ENCODE measurements at places on chromosomes 4 and X.

GRCh38 chr4:102598086-102598761 lies 97.1 kb downstream of the NFKB1 start:
- no peak for DNase-seq

GRCh38 chr4:38788317-38788716 lies 5.5 kb upstream of the TLR10 start:
- no peak for DNase-seq

- DNase-seq = no peak
These were observed 68.6 kb downstream of the BMP15 start for GRCh38 chrX:50978920-50979682.

DNA sequence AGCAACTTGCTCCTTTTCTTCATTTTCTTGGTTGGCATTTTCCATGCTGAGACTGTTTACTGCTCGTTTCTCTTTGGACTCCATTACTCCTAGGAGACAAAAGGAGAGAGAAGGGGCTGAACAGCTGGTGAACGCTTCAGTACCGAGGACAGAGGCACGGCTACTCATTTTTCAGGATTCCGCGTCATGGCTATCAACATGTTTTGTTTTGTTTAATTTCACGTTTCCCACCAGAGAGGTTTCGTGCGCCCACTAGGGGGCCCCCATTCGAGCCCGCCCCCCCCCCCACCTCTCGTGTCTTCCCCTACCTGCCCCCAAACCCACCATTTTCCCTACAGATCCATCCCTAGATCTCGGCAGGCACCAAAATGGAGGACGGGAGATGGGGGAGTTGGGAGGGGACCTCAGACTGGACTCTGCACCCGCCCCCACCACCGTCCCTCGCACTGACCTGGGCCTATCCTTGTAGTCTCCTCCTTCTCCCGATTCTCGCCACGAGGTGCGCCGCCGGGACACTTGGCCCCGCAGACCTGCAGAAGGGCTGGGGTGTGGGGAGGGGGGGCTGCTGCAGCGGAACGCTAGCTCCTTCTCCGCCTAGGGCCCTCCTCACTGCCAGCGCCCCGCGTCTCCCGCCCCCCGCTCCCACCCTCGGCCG lies 653 bp downstream of the BEX1 start:
- DNase-seq = peak; percentile 78

DNA sequence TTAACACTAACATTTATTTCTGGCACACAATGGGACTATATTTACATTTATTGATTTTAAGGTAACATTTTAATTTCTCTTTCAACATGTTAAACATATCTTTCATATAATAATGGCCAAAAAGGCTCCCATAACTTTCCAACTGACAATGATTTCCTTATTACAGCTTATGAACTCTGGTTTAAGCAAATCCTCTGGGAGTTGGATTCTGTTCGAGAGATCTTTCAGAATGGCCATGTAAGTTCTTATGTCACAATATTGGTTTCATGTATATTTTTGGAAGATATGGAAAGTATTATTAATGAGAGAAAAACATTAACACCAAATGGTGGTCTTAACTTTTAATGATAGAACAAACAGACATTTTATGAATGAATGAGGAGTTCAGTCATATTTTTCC lies 4.1 kb downstream of the TDO2 start:
- no peak for DNase-seq

- DNase-seq = peak; percentile 62
These were observed 99.3 kb upstream of the ARMCX2 start for GRCh38 chrX:101759000-101759399.

DNA sequence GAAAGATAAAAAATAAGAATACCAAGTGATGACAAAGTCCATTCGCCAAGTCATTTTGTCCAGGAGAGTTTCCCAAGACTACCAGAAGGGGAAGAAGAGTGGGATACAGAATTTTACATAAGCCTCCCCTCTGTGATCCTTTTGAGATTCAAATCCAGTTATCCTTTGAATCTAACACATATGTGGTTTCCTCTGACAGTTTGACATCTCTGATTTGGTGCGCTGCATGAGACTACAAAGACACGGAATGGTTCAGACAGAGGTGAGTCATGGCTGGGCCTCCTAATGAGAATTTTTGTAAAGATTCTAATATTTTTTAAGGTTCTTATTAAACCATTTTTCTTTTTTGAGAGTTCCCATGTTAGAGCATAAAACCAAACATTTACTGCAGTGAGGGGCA lies 38.3 kb downstream of the SLC10A6 start:
- no peak for DNase-seq

- DNase-seq = no peak
These were observed 388.6 kb downstream of the PDHA2 start for GRCh38 chr4:96228463-96228862.

- no peak for DNase-seq
These were observed 198.0 kb upstream of the MAMLD1 start for GRCh38 chrX:150164971-150165600.

DNA sequence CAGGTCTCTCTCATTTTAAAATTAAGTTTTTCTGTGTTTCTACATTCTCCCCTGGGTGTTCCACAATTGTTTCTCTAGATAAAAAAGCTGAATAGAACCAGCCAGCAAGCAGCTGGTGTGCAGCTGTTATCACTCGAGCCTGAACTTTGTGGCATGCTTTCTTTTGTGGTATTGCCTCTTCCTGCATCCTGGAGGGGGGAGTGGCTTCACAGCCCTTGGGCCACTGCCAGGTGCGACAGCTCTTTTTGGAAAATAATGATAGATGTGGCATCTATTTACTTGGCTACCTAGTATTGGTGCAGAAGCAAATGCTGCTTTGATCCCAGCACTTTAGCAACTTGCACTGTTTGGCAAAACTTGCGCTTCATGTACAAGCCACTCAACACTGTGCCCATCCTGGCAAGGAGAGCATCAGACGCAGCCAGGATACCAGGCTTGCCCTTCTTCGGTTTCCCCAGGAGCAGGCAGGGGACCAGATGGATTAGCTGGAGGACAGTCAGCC lies 69.4 kb downstream of the HMGB2 start:
- DNase-seq = no peak

GRCh38 chrX:10099411-10099810 lies 57.4 kb upstream of the CLCN4 start:
- no peak for DNase-seq

- DNase-seq = no peak
These were observed 74.6 kb upstream of the GRXCR1 start for GRCh38 chr4:42817913-42818312.

DNA sequence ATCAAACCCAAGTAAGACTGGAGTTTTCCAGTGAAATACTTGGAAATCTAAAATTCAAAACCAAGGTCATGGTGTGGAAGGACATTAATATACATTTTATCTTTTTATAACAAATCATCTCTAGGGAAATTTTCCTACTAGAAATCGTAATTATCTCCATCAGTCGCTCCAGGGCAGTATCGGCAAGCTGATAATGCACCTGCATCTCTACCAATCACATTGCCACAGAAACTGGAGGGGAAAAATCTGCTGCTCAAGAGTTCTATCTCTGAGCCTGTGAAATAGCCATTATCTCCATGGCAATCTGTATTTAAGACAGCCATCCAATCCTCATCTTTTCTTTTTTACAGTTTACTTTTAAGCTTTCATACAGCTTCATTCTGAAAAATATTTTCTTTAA lies 538.3 kb upstream of the GALNT7 start:
- DNase-seq = no peak

Measured in NCI-H2227 treated with DMSO at 0.1 percent for 48 hours (cell line).